HCT116 (cell line): ENCODE measurements at places on chromosomes 2 and 18. TPM values are rescaled to one million over a fixed set of nuclear protein-coding genes. Genes with fewer than 3 reads are reported as not detected.

- H3K27ac ChIP-seq = no peak overlapping the region
- no peak for DNase-seq
- H3K4me3 ChIP-seq = no peak overlapping the region
- no peaks in the 10 kb centered on the region for H3K4me1 ChIP-seq
- H3K36me3 ChIP-seq = no peaks in the 10 kb centered on the region
Measured at GRCh38 chr18:31354990-31355389, 21.6 kb upstream of the DSG4 start.

GRCh38 chr2:28616396-28616999 is 120.6 kb downstream of the PLB1 start:
- no peaks in the 10 kb centered on the region for H3K27me3 ChIP-seq
- DNase-seq = no peak
- H3K36me3 ChIP-seq = no peaks in the 10 kb centered on the region
- H3K27ac ChIP-seq = no peak overlapping the region
- no peak overlapping the region for H3K4me3 ChIP-seq
- peaks cover 32% of the 10 kb centered on the region for H3K4me1 ChIP-seq

- no peaks in the 10 kb centered on the region for H3K36me3 ChIP-seq
- H3K27me3 ChIP-seq = no peaks in the 10 kb centered on the region
- H3K27ac ChIP-seq = no peak overlapping the region
- no peak for DNase-seq
- no peaks in the 10 kb centered on the region for H3K4me1 ChIP-seq
Measured at GRCh38 chr2:73451263-73451972, 65.8 kb downstream of the ALMS1 start.

- H3K27me3 ChIP-seq = no peaks in the 10 kb centered on the region
- no peaks in the 10 kb centered on the region for H3K36me3 ChIP-seq
- peak; percentile 0 for DNase-seq
- H3K27ac ChIP-seq = no peak overlapping the region
Measured at GRCh38 chr2:211248841-211249240, 692.4 kb downstream of the CPS1 start.

- no peaks in the 10 kb centered on the region for H3K36me3 ChIP-seq
- no peak overlapping the region for H3K4me3 ChIP-seq
- peaks cover 8% of the 10 kb centered on the region; the same call in 1 of the 2 replicates for H3K4me1 ChIP-seq
- no peaks in the 10 kb centered on the region for H3K27me3 ChIP-seq
- H3K27ac ChIP-seq = no peak overlapping the region
- peak; percentile 33 for DNase-seq
Measured at GRCh38 chr2:86368161-86368824, 30.9 kb upstream of the REEP1 start.

DNA sequence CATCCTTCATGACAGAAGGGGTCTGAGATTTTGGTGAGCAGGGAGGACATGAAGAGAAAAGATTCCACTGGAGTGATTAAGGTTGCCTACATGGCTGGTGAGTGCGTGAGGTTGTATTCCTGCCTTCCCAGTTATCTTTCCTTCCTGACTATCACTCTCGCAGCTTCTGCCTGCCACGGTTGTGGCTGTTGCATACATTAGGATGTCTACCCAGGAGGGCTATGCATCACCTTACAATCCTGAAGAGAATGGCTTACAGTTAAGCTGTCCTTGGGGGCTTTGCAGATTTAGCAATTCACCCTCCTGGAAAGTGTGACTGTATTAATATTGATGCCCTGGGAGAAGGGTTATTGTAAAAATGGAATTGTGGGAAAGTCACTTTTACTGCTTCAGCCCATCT is 571.0 kb downstream of the TSN start:
- no peaks in the 10 kb centered on the region for H3K36me3 ChIP-seq
- H3K27ac ChIP-seq = no peak overlapping the region
- no peaks in the 10 kb centered on the region for H3K27me3 ChIP-seq
- no peaks in the 10 kb centered on the region for H3K4me1 ChIP-seq
- DNase-seq = no peak

GRCh38 chr2:65835975-65836549 is 403.7 kb upstream of the SPRED2 start:
- no peaks in the 10 kb centered on the region for H3K36me3 ChIP-seq
- no peak overlapping the region for H3K27ac ChIP-seq
- H3K4me1 ChIP-seq = no peaks in the 10 kb centered on the region
- no peak for DNase-seq
- no peak overlapping the region for H3K4me3 ChIP-seq

The IL37 gene
- not detected for total RNA-seq

- no peaks in the 10 kb centered on the region for H3K27me3 ChIP-seq
- no peak overlapping the region for H3K4me3 ChIP-seq
- DNase-seq = peak; percentile 57
- no peak overlapping the region for H3K27ac ChIP-seq
Measured at GRCh38 chr2:191869178-191869577, 22.3 kb upstream of the CAVIN2 start.

DNA sequence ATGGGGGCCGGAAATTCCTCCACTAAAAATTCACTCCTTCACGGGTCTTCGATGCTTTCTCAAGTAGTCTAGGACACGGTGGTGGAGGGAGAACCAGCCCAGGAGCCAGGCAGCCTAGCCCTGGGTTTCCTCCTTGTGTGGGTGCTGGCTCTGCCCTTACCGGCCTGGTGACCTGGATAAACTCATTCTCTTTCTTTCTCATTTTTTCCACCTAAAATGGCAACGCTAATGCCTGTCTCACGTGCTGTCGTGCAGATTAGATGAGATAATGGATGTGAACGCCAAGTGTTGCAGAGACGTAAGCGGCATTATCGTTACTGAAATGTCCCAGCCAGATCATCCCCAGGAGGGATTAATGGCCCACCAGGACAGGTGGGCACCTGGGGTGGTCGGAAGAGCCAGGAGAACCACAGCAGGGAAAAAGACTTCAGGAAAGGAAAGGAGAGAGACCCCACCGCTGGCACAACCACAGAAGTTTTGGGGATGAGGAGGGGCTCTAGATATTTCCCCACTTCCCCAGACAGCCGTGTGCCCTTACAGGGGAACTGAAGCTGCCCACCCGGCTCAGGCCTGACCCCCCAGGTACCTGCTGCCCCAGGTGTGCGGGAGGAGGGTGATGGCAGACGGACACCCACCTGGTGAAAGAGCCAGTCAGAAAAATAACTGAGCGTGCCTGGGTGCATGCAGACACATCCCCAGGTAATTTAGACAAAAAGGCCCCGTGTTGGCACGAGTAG is 100.8 kb upstream of the ASAP2 start:
- H3K4me3 ChIP-seq = no peak overlapping the region
- DNase-seq = no peak
- H3K27ac ChIP-seq = no peak overlapping the region
- no peaks in the 10 kb centered on the region for H3K27me3 ChIP-seq
- H3K36me3 ChIP-seq = no peaks in the 10 kb centered on the region

DNA sequence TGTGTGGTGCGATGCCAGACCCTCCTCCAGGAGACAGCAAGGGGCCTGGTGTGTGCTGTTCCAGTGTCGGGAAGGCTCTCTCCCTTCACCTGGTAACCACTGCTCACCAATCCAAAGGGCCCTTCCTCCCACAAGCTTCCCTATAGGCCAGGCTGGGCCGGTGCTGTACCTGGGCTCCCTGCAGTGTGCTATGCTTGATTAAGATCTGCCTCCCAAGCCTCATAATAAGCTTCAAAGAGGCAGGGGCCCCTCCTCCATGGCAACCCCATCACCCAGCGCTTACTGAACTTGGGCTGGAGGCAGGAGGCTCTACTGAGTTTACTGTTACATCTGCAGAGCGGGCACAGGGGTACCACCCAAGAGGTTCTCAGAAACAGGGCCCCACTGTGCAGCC is 4.5 kb upstream of the MAL start:
- no peaks in the 10 kb centered on the region for H3K4me1 ChIP-seq
- H3K4me3 ChIP-seq = no peak overlapping the region
- H3K27ac ChIP-seq = no peak overlapping the region
- H3K36me3 ChIP-seq = no peaks in the 10 kb centered on the region
- no peak for DNase-seq

The ACVR1C gene
- 1.2 TPM for total RNA-seq

The AMER3 gene
- not detected for total RNA-seq
